Brain microvascular endothelial cell (primary cell): ENCODE measurements at places on chromosomes 6 and 20.

GRCh38 chr6:55659304-55659703, 80.3 kb upstream of the HMGCLL1 start:
- DNase-seq = no peak

DNA sequence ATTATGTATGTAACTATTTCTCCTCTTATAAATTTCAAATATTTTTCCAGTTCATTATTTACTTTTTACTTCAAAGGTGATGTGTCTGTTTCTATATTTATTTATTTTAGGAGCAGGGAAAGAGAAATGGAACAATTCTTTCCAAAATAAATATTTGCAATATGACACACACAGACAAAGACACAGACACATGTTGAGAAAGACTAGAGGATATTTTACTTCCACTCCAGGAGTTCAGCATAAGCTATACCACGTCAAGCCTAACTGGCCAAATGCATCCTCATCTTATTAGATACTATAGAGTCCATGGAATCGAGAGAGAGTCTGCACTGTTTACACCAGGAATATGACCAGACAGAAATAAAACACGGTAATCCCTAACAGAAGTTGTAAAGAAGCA, 13.3 kb downstream of the RALGAPA2 start:
- no peak for DNase-seq

- DNase-seq = no peak
Observed at GRCh38 chr20:49797344-49797615, 15.3 kb upstream of the SLC9A8 start.

DNA sequence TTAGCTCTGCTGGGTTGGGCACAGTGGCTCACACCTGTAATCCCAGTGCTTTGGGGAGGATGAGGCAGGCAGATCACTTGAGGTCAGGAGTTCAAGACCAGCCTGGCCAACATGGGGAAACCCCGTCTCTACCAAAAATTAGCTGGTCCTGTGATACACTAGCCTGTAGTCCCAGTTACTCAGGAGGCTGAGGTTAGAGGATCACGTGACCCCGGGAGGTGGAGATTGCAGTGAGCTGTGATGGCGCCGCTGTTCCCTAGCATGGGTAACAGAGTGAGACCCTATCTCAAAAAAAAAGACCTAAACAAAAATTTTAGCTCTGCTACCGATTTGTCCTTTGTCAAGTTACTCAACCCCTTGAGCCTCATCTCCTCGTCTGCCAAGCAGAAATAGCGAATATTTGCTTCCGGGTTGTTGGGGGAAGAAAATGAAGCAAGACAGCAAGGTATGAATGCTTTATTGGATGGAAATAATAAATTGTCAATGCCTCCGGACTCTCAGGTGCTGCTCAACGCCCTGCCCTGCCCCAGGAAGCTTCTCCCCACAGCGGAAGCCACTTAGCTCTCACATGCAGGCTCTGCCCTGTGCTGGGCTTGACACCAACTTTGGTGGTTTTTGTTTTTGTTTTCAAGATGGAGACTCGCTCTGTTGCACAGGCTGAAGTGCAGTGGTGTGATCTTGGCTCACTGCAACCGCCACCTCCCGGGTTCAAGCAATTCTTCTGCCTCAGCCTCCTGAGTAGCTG, 24.9 kb upstream of the ITCH start:
- DNase-seq = no peak

DNA sequence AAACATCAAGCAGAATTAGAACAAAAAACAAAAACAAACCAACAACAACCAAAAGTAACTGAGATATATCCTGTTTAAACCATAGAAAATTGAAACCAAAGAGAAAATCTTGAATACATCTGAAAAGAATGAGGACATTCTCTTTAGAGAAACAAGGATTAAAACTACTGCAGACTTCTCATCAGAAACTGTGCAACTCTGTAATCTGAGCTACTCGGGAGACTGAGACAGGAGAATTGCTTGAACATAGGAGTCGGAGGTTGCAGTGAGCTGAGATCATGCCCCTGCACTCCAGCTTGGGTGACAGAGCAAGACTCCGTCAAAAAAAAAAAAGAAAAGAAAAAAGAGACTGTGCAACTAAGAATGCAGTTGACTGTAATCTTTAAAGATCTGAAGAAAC, 153.4 kb downstream of the SYNDIG1 start:
- no peak for DNase-seq

DNA sequence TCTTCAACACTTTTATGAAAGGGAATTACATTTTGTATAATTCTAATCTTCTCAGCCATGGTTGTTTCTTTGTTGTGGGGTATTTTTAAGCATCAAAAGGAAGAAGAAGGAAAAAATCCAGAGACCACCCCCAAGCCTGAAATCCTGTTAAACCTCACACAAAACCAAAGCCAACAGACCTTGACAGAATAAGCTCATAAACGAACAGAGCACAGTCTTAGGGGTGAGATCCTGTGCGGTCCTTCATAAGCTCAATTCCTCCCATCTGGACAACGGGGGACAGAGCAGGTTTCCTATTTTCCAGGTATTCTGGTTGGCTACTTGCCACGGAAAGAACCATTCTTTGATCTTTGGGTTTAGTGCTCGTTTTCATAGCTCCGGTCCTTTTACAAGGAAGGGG, 151.3 kb upstream of the SULF2 start:
- no peak for DNase-seq

GRCh38 chr6:17899491-17899890, 87.9 kb downstream of the KIF13A start:
- DNase-seq = no peak

GRCh38 chr6:107716688-107717089, 107.4 kb downstream of the SCML4 start:
- DNase-seq = peak; percentile 29

GRCh38 chr20:45367126-45367525, 4.2 kb downstream of the SYS1 start:
- no peak for DNase-seq

GRCh38 chr20:56945057-56945456, 316.0 kb downstream of the TFAP2C start:
- no peak for DNase-seq

DNA sequence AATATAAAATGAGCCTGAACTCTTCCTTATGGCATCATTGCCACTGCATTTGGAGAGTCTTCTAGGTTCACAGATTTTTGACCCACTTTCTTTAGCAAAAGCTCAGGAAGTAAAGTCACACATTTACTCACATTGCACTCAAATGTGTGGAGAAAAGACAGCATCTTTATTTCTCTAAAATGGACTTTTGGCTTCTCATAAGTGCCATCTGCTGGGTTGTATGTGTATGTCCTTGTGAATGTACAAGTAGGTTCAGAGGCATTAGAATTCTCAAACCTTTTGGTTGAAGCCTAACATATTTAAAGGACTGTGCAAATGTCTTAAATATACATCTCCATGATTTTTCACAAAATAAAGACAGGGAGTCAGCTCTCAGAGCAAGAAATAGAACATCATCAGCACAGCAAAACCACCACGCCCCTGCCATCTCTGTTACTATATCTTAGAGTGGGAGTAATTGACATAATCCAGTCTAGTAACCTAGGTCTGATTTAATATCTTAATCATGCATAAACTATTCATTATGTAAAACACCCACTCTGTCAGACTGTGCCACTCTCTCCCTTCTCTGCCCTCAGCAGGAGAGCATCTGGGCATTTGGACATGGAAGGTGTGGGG, 42.2 kb upstream of the SPTLC3 start:
- DNase-seq = peak; percentile 55

- DNase-seq = no peak
Observed at GRCh38 chr6:133248241-133249001, 7.3 kb downstream of the EYA4 start.

GRCh38 chr20:17569616-17570346, at the start of gene DSTN:
TSS of gene DSTN (plus strand) at chr20:17570075. CDS start at chr20:17570209, 134 bp downstream.
- DNase-seq = peak; percentile 94

DNA sequence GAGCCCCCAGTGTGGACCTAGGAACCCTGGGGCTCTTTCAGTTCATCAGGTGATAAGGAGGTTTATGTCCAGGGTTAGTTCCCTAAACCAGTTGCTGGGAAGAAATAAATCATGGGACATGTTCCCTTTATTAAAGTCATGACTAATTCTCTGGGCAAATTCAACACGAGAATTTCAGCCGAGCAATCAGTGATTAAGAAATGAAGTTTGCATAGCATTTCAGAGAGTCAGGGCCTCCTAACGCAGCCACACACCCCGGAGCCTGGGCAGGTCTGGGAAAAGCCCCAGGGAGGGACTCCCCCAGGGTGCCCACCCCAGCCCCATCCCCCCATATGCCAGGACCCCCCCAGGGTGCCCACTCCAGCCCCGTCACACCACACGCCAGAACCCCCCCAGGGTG, 20.1 kb downstream of the SLCO4A1 start:
- DNase-seq = no peak
